ENCODE measurements at places on chromosomes 11 and 22.

GRCh38 chr11:91860661-91861060, 364.0 kb upstream of the FAT3 start:
- DNase-seq, result no peak

DNA sequence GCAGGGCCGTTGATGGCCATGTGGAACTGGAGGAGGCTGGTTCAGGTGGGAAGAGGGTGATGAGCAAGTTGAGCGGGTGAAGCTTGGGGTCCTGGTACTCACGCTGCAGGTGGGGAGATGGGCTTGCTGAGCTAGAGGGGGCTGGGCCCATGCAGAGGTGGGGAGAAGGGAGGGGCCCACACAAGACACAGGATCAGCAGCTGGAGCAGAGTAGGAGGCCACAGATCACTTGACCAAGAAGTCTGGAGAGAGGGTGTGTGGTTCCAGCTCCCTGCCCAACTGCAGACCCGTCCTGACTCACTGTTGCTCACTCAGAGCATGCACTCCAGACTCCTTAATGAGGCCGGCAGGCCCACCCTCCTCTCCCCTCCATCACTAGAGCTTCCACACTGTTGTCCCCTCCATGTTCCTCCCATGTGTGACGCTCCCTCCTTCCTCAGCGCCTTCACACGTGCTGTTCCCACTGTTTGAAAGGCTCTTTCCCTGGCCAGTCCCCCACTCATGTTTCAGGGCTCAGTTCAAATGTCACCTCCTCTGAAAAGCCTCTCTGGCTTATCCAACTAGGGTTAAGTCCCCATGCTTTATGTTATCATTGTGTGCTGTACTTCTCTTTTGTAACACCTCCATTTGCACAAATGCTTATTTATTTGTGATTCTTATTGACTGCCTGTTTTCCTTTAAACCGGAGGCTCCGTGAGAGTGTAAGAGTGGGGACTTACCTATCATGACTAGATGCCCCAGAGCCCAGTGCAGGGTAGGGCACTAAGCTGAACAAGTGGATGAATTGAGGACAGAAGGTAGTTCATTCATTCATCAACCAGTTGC, 2.3 kb downstream of the CCDC86 start:
- DNase-seq, result no peak

DNA sequence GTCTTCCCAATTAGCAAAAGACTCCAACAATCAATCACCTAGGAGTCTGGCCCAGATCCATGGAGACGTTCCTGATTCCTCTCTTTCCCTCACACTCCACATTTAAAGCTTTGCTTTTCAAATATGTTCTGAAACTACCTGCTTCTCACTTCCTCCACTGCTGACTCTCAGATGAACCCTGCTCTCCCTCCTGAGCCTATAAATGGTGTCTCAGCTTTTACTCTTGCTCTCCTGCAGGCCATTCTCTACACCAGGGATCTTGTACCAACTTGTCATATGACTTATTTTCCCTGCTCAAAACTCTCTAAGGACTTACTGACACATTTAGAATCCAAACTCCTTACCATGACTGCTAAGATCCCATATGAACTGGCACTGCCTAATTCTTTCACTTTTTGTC, 138.4 kb upstream of the DDI1 start:
- no peak for DNase-seq

GRCh38 chr11:69230856-69231425, 63.0 kb upstream of the MYEOV start:
- no peak for DNase-seq

DNA sequence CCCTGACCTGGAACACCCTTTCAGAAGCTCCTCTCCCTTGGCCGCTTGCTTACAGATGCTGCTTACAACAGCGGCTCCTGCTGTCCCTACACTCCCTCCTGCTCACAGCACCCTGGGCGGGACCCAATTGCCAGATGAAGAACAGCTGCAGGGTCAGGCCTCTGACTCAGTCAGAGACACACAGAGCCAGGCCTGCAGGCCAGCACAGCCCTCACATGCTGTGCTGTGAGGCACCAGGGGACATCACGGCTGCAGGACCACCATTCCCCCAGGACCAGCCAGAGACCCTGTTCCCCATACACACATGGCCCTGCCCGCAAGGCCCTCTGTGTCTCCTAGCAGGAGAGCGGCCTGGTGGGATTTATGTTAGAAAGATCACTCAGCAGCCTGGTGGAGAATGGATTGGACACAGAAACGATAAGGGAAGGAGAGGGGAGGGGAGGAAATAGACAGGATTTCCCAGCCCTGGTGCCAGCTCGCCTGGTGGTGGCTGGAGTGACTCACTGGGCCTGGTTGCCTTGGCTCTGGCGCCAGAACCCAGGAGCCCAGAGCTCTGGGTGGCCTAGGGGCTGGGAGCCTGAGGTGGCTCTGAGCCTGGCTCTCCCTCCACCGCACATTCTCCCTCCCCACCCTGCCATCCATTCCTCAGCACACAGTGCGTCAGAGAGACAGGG, 6.7 kb downstream of the CAPN5 start:
- DNase-seq, result peak; percentile 94

GRCh38 chr22:47337161-47337621, 574.7 kb downstream of the TBC1D22A start:
- no peak for DNase-seq

DNA sequence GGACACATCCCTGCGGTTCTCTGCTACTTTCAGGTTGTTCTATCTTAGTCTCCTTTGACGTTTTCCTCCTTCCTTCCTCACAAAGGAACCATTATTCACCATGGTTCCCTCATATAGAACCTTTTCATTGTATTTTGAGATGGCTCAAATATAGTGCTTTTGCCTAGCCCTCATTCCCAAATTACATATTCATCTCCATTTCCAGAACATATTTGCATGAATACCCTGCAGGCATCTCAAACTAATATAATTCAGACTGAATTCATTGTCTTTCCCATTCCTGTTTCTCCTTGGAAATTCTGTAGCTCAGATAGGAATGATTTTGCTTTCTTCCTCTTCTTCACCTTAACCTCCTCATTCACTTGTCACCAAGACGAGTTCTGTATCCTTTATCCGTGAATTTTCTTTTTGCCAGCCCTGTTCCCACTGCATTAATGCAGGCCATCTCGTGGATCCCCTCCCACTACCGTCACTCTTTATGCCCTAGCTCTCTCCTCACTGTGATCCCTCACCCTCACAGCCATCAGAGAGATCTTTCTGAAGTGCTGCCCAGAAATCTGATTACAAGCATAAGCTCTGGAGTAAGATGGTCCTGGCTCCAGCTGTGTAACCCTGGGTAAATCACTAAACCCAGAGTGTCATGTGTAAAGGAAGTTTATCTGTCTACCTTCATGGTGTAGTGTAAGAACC, 23.3 kb downstream of the PIWIL4 start:
- no peak for DNase-seq

GRCh38 chr22:20810645-20811044, 36.7 kb downstream of the SERPIND1 start:
- DNase-seq, result no peak

DNA sequence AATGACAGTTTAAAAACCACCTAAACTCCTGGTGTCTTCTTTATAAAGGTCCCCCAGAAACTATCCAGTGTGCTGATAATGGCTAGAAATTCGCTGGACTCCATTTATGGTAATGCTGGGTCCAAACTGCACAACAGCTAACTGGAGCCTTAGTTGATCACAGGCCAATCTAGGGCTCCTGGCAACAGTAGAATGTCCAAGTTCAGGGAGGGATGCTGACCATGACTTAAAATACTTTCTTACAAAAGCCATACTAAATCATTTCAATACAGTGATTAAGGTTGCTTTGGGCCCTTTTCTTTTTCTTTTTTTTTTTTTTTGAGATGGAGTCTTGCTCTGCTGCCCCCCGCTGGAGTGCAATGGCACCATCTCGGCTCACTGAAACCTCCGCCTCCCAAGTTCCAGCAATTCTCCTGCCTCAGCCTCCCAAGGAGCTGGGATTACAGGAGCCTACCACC, 14.5 kb upstream of the GAB2 start:
- no peak for DNase-seq

DNA sequence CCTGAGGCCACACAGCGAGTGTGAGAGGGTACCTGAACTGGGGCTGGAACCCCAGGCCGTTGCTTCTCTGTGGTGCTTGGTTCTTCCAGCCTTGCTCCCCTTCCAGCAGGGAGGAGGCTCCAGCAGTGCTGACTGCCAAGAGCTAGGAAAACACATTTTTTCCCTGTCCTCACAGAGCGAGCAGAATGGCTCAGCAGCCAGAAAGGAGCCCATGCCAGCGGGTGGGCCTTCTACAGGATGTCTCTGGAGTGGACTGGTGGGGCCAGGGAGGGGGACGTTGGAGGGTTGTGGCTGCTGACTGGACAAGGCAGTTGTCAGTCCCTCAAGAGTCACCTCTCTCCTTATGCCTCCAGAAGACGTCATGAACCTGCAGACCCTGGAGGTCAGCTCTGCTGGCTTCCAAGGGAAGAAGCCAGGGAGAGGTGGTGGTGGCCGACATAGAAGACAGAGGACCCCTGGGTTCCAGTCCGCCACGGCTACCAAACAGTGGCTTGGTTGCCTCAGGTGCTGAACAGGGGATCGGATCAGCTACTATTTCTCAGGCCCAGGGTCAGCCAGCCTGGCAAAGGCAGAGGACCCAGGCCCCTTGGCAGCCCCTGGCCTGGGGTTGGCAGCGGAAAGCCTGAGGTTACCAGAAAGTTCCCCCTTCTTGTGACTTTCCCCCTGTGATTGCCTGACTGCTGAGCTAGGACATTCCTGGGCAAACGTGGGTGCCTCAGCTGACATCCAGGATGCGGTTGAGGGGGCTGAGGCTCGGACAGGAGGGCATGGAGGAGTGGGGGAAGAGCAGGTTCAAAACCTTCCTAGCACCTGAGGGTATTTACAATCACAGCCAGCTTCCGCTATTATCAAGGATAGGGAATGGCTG, 3.7 kb downstream of the MAFF start:
- DNase-seq, result peak; percentile 37

DNA sequence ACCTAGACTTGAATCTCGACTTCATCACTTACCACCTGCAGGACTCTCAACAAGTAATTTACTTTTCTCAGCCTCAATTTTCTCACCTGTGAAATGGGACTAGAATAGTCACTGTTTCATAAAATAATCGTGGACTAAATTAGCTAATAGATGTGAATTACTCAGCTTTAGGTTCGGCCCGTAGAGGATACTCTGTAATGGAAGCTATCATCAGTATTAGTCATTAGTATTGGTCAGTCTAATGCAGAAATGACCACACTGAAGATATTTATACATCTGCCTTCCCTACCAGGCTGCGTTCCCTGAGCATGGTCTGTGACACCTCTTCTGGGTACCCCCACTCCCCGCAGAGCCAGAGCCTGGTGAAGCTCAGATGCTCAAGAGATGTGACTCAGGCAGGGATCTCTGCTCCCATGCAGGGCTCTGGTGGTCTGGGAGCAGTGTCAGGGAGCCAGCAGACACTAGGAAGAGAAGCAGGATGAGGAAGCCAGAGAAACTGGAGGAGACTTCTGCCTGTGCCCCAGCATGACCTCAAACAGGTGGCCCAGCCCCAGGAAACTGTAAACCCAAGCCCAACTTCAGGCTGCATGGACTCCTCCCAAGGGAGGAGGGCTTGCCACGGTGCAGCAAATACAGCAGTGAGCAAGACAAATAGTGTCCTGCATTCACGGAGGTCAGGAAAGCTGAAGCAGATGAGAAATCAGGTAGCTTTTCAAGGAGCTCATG, 88.0 kb upstream of the E2F8 start:
- no peak for DNase-seq

- DNase-seq, result peak; percentile 39
Observed at GRCh38 chr22:43881091-43882061, 10.4 kb downstream of the PNPLA5 start.

GRCh38 chr22:41479671-41480396, 10.9 kb downstream of the ACO2 start:
- peak; percentile 85 for DNase-seq

GRCh38 chr11:130829920-130830511, 86.3 kb downstream of the SNX19 start:
- DNase-seq, result peak; percentile 86

DNA sequence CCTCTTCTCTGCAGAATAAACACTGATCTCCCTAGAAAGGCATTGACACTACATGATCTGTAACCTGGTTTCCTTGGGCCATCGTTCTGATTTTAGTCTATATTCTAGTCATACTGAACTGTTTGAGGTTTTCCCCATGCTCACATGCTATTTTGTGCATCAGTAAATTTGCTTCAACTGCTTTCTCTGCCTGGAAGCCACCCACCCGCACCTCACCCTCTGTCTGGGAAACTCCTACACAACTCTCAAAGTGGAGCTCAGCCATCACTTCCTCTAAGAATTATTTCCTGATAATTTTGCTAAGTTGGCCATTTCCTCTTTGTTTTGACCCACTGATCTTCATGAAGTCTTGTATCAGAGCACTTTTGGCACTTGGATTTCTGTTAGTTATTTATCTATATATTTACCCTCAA, 36.1 kb downstream of the MMP20 start:
- DNase-seq, result no peak

- DNase-seq, result no peak
Observed at GRCh38 chr11:32331792-32332191, 103.5 kb downstream of the WT1 start.

DNA sequence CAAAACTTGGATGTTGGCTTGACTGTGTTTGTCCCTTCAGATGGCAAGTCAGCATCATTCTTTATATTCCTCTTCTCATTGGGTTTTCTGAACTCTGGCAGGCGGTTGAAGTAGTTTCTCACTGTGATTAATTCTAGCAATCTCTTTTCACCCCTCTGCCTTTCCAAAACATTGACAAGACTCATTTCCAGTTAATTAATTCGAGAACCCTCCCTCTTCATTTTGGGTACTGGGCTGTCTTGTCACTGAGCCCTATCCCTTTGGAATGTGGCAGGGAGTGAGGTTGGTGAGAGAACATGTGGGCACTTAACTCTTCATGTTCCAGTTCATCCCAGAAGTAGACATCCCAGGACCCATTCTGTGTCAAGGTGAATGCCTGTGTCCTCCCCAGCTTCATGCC, 133.0 kb downstream of the WNT7B start:
- no peak for DNase-seq

- DNase-seq, result no peak
Observed at GRCh38 chr11:77171885-77172665, 44.0 kb downstream of the MYO7A start.
